ENCODE measurements at places on chromosomes 1 and 21.

- no peak for DNase-seq
Measured at GRCh38 chr1:101420406-101420805, 183.6 kb downstream of the S1PR1 start.

GRCh38 chr1:9591669-9592509 is 3.2 kb downstream of the TMEM201 start:
- no peak for DNase-seq

GRCh38 chr1:236877661-236878060 is 82.6 kb downstream of the MTR start:
- no peak for DNase-seq

GRCh38 chr1:232457595-232457994 is 172.3 kb downstream of the SIPA1L2 start:
- DNase-seq, result no peak

DNA sequence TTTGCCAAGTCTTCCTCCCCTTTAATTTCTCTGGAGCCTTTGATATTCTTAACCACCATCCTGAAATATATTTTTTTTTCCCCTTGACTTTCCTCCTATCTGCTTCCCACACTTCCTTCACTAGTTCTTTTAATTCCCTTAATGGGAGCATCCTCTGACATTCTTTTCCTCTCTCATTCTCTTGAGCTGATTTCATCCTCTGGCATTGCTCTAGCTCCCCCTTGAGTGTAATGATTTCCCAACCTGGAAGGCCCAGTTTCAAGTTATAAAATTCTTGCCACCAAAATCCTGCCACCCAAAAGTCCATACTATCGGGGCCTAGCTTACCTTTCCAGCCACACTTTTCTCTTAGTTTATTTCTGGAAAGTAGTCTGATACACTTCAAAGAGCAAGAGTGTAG is 39.5 kb upstream of the UBE2U start:
- no peak for DNase-seq

- DNase-seq, result peak; percentile 27
Measured at GRCh38 chr1:7042322-7043190, 257.3 kb downstream of the CAMTA1 start.

DNA sequence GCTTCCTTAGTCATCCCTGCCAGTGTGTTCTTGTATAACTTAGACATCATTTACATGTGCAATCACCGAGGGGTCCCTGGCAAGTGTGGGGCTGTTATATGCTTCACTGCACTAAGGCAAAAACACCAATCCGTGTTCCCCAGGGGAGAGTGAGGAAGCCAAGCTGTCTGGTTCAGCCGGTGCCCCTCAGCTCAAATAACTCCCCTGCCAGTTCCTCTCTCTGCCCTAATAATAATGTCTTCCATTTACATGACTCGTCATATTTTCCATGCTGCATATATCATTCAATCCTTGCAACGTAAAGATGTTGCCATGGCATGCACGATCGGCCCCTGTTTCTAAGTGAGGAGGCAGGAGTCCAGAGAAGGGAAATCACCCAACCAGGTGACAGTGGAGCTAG is 24.4 kb upstream of the NDC1 start:
- DNase-seq, result no peak
